ENCODE measurements at places on chromosomes 16 and 17.

- DNase-seq, result no peak
Measured at GRCh38 chr16:62642677-62643076, 606.4 kb upstream of the CDH8 start.

GRCh38 chr17:55783684-55784245 is 32.9 kb downstream of the PCTP start:
- no peak for DNase-seq

- no peak for DNase-seq
Measured at GRCh38 chr17:17579691-17580090, 11.8 kb downstream of the PEMT start.

DNA sequence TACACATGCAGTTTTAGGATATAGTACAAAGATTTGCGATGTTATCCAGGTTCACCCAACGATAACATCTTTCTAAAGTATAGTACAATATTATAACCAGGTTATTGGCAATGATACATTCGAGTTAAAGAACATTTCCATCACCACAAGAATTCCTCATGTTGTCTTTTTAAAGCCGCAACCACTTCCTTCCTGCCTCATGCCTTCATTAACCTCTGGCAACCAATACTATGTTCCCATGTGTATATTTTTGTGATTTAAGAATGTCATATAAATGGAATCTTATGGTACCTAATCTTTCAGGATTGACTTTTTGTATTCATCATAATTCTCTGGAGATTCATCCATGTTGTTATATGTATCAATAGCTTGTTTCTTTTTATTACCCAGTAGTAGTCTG is 1183.2 kb downstream of the CDH11 start:
- peak; percentile 75 for DNase-seq

GRCh38 chr17:19978209-19978802 is 678 bp upstream of the AKAP10 start:
- DNase-seq, result peak; percentile 11

GRCh38 chr16:77931058-77931457 is 91.3 kb upstream of the CLEC3A start:
- no peak for DNase-seq

- DNase-seq, result no peak
Measured at GRCh38 chr16:2585651-2586081, 47.8 kb downstream of the PDPK1 start.

- DNase-seq, result peak; percentile 21
Measured at GRCh38 chr16:22284637-22285036, 12.6 kb upstream of the POLR3E start.

GRCh38 chr16:56780646-56781045 is 50.7 kb downstream of the NUP93 start:
- no peak for DNase-seq
